ENCODE measurements at places on chromosomes 11 and 22.

GRCh38 chr11:119424775-119425174, 1.8 kb upstream of the THY1 start:
- DNase-seq = no peak

DNA sequence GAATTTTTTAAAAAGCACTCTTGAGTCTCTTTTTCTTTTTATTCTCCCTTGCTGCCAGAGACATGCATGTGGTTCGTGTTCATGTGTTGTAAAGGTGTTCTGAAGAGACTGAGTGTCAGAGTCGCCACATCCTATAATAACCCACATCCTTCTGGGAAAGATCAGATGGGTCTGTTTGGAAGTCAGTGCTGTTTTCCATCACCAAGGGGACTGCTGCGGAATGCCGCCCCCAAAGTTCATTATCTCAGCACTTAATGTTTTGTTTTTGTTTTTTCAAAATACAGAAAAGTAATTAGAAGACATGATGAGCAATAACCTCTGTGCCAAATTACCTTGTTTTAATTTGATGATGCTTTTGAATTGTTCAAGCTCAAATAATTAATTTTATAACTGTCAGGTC, 56.9 kb upstream of the EIF3M start:
- no peak for DNase-seq

- peak; percentile 30 for DNase-seq
These were observed 15.1 kb upstream of the CYTH4 start for GRCh38 chr22:37267135-37267587.

DNA sequence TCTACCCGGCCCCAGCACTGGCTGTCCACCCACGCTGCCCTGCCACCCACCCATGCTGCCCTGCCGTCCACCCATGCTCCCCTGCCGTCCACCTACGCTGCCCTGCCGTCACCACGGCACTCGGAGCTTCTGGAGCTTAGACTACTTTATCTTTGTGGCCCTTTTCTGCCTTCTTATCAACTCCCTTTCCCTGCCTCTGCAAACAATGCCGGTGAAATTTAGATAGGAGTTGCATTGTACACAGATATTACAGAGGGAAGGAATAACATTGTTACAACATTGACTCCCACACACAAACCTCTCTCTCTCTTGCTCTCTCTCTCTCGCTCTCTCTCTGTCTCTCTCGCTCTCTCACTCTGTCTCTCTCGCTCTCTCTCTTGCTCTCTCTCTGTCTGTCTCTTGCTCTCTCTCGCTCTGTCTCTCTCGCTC, 33.7 kb upstream of the BRSK2 start:
- DNase-seq = no peak

DNA sequence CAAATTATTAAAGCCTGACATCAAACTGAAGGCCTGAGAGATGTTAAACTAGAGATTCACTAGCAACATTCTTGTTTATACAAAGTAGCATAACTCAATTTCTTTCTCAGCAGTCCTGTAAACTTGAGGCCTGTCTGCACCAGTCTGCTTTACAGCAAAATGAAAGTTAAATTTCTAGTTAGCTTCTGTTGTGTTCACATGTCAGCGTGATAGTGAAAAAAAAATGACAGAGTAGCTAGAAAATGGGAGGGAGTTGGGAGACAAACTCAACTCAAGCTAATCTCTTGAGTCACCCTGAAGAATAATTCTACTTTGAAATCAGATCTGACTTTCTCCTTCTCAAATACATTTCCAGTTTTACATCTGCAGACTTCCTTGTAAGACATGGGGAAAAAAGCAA, 6.5 kb downstream of the RBFOX2 start:
- DNase-seq = no peak

DNA sequence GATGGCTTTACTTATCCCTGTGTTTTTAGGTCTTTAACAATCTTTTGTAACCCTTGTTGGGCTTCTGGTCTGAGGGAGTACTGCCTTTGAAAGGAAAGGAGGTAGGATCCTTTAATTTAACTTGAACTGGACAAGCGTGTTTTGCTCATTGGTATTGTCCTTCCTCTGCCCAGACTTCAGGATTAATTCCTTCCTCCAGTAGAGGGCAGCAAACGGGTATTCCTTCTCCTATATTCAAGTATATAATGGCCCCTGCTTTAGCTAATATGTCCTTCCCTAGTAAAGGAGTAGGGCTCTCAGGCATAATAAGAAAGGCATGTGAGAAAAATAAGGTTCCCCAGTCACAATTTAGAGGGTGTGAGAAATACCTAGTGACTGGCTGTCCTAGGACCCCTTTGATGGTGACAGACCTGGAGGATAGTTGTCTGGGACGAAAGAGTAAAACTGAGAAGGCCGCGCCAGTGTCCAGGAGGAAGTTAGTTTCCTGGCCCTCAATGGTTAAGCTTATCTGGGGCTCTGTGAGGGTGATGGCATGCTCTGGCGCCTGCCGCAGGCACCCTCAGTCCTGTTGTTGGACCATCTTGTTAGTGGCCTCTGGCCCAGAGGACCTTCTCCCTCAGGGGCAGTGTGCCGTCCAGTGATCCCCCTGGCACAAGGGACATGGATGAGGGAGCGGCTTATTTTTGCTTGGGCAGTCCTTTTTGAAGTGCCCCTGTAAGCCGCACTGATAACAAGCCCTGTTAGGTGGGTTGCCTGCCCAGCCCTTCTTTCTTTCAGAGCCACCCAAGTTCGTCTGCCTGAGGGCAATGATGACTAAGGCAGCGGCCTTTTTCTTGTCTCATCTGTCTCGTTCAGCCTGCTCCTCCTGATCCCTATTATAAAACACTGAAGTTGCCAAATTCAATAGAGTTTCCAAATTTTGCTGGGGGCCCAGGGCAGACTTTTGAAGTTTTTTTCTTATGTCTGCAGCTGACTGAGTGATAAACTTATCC, 51.8 kb downstream of the C11orf71 start:
- peak; percentile 80 for DNase-seq

GRCh38 chr11:10594407-10594806, 25.9 kb upstream of the LYVE1 start:
- DNase-seq = no peak

- DNase-seq = no peak
These were observed 673 bp downstream of the CDON start for GRCh38 chr11:126061707-126062678.

DNA sequence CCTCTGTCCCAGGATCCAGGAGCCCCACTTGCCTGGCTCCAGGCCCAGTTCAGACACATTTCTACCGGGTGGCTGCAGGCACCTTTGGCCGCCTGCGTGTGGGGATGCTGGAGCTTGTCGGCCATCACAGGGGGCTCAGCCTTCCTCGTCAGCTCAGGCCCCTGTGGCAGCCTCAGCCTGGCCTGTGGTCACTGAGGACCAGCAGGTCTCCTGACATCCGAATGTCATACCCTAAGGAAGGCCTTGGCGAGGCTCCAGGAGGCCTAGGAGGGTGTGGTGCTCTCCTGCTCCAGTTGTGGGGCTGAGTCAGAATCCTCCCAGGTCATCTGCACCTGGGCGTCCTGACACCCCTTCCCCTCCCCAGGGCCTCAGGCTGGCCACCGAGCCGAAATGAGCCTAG, 14.9 kb upstream of the SOX10 start:
- peak; percentile 16 for DNase-seq

- DNase-seq = no peak
These were observed 35.6 kb downstream of the ETS1 start for GRCh38 chr11:128551611-128552335.

- no peak for DNase-seq
These were observed 241.2 kb upstream of the SYN3 start for GRCh38 chr22:33299245-33299956.

- DNase-seq = no peak
These were observed 56.7 kb downstream of the C11orf58 start for GRCh38 chr11:16795146-16795545.

DNA sequence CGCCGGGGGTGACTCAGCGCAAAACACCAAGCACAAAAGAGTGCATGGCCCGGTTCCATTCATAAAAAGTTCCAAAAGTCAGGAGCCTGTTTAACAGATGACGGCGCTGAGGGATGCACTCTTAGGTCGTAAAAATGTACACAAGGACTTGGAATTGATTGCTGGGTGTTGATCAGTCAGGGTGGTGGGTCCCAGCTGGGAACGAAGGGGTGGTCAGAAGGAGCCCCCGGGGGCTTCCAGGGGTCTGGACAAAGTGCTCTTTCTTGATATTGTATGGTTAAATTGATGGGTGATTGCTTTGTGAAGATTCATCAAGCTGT, 20.7 kb downstream of the IFITM10 start:
- DNase-seq = no peak

GRCh38 chr11:116093065-116093464, 588.9 kb upstream of the CADM1 start:
- no peak for DNase-seq

DNA sequence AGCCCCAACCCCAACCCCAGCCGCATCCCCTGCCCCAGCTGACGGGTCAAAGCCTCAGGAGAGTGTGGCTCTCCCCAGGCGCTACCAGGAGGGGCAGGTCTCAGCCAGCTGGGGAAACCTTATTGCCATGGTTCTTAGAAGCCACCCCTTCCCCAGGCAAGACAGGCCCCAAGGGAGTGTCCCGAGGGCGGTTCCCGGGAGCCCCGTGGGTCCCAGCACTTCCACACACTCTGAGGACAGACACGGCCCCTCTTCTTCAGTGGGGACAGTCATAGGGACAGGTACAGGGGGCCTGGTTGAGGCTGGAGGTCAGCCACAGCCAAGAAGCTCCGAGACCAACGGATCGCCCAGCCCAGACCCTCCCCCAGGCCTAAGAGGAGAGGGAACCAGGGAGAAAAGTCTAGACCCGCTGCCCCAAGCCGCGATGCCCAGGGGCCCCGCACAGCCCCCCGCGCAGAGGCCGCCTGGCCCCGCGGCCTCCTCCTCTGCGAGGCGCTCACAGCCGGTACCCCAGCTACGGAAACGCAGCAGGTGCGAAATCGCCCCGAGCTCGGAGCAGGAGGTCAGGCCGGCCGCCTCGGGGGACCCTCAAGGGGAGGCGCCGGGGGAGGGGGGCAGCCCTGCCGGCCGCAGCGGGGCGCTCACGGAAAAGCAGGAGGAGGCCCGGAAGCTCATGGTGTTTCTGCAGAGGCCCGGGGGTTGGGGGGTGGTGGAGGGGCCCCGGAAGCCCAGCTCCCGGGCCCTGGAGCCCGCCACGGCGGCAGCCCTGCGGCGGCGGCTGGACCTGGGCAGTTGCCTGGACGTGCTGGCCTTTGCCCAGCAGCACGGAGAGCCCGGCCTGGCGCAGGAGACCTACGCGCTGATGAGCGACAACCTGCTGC, 2.6 kb downstream of the KLHDC7B start:
- no peak for DNase-seq

Measured in hematopoietic multipotent progenitor cell treated with erythropoietin and hydrocortisone succinate and interleukin-3 and kit ligand, for 8 days (in vitro differentiated cells).